ENCODE measurements at places on chromosomes 12 and 14.

GRCh38 chr12:113333877-113334785, 778 bp downstream of the SLC8B1 start:
- peak; percentile 53 for DNase-seq

DNA sequence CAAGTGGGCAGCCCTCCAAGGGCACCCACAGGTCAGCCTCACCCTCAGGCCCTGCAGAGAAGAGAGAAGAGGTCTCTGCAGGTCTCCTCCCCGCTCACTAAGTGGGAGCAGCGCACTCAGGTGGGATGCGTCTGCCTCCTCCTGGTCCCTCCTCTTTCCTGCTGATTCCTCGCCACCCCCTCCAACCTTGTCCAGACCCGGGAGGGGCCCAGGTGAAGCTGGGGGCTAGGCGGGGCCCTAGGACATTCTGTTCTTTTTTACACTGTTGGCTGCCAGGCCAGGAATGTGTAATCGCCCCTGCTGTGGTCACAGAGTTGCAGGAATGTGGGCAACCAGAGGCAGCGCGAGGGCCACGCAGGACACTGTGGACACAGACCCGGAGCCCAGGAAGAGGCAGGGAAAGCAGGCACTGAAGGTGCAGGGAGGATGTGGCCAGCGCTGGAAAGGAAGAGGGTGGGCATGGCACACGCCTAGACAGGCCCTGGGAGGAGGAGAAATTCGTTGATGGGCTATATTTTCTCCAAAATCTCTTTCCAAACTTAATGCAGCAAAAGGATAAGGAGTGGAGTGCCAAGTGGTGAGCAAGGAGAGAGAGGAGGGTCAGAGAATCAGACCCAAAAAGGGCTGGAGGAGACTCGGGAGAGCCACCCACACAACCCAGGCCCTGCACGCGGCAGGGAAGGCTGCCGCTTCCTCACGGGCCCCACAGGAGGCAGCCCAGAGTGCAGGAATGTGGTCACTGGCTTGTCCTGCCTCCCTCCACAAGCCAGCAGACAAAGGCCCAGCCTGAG, 911 bp upstream of the SCNN1A start:
- DNase-seq: no peak

DNA sequence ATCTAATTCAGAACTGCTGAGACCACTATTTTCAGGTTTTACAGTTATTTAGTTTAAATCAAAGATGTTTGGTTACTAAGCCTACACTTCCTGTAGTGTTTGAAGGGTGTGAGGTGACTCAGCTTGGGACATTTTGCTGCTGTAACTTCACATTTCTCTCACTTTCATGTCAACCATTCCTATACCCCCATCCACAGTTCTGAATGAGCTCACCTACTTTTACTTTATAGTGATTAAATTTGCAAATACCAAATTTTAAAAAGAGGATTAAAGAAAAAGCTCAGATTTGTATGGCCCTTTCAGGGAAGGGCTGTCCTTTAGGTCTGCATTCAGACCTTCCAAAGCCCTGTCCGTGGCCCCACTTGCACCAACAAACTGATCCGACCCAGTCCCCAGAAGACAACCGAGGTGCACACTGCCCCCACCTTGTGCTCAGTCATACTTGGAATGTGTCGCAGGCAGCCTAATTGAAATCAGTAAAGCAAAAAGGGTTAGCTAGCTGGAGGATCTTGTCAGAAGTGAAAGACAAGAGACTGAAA, 174.4 kb downstream of the MON2 start:
- no peak for DNase-seq

DNA sequence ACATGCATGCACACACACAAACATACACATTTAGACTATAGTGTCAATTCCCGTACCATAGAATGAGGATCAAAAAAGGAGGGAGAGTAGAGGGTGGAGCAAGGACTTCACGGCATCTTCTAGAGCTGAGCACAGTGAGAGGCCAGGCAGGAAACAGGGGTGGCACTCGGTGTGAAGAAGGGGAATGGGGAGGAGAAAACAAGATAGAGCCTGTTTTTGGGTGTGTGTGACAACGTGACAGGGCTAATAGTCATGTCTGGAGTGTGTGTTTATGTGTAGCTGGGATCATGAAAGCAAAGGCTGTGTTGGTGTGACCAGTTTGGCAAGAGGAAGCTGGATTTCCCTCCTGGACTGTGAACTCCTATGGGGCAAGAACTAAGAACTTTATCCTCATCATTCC, 9.9 kb upstream of the ACVR1B start:
- DNase-seq: no peak

GRCh38 chr12:113137861-113138783, 2.6 kb upstream of the RASAL1 start:
- no peak for DNase-seq

GRCh38 chr12:71415336-71416231, 24.0 kb upstream of the LGR5 start:
- no peak for DNase-seq

DNA sequence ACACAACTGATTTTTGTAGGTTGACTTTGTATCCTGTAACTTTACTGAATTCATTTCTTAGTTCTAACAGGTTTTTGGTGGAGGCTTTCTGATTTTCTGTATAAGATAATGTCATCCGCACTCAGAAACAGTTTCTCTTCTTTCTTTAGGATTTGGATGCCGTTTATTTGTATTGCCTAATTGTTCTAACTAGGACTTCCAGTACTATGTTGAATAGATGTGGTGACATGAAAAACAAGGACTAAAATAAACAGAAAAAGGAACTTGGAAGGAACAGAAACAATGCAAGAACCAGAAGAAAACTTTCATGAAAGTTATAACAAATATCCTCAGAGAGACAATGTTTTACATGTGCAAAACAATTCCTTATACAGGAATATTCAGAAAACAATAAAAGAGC, 100.3 kb downstream of the GTF2A1 start:
- no peak for DNase-seq

DNA sequence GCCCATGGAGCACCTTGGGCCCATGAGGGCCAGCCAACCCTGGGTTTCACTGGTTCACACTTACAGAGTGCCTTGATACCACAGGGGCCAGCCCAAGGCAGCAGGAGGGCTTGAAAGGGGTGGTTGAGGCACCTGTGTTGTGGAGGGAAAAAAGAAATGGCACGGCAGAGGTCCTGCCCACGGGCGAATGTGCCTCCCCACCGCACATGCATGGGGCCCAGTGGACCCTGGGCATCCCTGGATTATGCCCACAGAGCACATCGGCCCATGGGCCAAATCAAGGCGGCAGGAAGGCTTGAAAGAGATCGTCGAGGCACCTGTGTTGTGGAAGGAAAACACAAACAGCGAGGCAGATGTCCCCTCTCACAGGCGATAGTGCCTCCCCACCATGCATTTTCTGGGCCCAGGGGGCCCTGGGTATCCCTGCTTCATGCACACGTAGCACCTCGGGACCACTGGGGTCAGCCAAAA, 378.1 kb downstream of the ALG10 start:
- DNase-seq: no peak

DNA sequence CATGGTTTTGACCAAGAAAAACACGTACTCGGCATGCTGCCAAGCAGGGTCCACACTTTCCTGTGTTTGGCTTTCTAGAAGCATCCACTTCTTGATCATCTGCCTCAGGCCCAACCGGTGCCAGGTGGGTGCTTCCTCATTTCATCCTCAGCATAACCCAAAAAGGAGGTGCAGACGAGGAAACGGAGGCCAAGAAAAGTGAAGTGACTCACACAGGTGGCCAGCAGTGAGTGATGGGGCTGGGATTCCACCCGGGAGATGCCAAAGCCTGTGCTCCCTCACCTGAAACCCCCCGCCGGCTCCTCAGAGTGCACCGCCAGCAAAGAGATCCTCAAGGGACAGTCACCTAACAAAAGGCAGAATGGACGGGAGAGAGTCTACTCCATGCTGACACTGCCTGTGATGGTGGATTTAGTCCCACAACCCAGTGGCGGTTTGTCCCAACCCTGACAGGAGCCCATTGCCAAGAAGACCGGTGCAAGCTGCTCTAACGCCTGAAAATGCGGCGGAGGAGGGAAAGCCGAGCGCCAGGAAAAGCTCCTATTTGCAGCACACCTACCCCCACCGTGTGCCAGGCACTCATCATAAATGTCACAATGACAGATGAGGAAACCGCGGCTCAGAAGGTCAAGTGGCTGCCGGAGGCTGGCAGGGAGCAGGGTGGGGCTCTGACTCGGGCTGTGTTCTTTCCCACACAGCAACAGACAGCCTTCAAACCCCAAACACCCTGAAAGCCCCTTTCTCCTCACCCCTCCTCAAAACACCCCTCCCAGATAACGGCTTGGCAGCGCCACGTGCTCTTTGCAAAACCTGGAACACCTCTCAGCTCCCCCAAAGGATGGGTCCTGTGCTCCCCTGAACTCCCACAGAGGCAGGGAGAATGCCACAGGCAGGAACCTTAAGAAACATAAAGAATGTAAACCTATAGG, 18.8 kb downstream of the BCL11B start:
- DNase-seq: peak; percentile 75

DNA sequence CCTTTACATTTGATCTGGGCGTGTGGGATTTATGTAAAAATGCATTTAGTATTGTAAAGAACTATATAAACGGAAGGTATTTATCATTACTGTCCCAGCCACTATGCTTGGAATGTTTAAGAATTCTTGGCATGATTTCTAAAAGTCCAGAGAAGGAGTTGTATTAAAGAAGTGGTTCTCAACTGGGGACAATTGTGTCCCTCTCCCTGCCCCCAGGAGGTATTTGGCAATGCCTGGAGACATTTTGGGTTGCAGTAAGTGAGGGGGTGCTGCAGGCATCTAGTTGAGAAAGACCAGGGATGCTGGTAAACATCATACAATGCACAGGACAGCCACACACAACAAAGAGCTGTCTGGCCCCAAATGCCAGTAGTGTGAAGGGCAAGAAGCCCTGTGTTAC, 7.2 kb downstream of the SLC38A1 start:
- no peak for DNase-seq

- no peak for DNase-seq
Measured at GRCh38 chr14:60332869-60333268, 83.8 kb downstream of the PPM1A start.

DNA sequence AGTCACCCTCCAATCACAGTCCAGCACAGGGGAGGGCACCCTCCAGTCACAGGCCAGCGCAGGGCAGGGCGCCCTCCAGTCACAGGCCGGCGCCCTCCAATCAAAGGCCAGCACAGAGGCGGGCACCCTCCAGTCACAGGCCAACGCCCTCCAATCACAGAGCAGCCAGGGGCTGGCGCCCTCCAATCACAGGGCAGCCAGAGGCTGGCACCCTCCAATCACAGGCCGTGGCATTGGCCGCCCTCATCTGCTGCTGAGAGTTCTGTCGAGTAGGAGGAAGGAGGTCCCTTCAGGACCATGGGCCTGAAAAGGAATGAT, 26.6 kb downstream of the DDX51 start:
- no peak for DNase-seq

DNA sequence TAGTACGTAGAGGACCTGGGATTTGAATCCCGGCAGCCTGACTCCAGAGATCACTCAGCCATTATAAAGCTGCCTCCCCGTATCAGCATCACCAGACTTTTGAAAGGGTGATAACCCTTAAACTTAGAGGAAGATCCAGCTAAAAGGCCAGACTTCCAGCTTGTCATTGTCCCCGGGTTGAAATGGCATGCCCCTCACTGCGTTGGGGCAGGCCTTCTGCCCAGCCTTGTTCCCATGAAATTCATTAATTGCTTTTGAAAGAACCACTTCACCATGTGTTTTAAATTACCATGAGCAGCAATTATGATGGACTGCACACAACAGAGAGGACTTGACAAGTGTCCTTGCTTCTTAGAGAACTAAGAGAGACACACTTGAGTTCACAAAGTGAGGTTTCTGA, 269.6 kb upstream of the CRY1 start:
- no peak for DNase-seq

DNA sequence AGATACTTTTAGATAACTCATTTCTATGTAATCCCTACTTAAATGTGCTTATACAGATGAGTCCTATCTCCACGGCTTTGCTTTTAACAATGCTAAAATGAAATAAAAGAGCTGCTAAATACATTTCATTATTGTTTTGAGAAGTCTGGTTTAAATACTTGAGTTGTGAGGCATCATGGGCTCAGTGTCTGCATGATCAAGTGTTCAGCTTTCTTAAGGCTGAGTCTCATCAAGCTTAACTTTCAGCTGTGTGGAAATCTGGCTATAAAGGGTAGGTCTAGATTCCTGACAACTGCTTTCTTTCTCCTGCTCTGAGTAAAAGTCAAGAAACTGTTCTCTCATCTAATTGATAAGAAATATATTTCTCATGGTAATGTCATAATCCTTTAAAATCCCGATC, 235.4 kb downstream of the FSCB start:
- DNase-seq: no peak

- DNase-seq: no peak
Measured at GRCh38 chr12:1216560-1216959, 225.5 kb downstream of the ERC1 start.

GRCh38 chr14:58501214-58501816, 73.8 kb downstream of the KIAA0586 start:
- peak; percentile 23 for DNase-seq

DNA sequence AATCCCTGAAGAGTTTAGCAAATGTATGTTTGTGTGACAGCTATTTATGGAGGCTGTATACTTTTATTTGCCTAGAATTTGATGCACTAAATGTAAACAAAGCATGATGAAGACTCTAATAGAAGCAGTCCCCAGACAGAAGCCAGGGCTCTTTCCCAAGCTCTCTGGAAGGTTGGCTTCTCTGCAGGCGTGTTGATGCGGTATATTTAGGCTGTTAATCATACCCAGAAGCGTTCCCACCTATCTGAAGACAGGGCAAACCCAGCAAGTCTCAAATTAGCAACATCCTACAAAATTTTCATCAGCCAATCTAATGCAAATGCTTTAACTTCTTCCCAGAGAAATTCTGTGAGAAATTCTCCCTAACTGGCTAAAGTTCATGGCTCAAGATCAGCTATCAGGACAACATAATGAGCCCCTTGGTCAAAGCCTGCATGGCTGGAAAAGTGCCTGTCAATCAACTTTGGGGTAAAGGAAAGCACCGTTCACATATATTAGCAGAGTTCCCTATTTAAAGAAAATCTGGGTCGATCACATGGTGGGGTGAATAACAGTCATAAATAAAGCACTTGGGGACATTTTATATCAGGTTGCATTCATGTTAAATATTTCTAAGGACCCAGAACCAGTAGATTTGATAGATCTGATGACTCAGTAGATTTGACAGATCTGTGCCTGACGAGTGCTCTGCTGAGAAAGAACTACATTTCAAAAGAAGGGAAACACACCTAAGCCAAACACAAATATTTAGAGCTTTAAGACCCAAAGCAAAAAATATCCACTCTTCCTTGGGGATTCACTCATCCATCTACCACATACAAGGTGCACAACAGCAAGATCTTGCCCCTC, 46.6 kb downstream of the KSR2 start:
- DNase-seq: no peak
